Activated naive CD8-positive, alpha-beta T cell treated with anti-CD3 and anti-CD28 coated beads for 36 hours (primary cell): ENCODE measurements at places on chromosomes 12 and 14. TPM values are rescaled to one million over a fixed set of nuclear protein-coding genes. Genes with fewer than 3 reads are reported as not detected.
A peak's percentile ranks its signal among the peaks of the same experiment; 100 is the strongest.

DNA sequence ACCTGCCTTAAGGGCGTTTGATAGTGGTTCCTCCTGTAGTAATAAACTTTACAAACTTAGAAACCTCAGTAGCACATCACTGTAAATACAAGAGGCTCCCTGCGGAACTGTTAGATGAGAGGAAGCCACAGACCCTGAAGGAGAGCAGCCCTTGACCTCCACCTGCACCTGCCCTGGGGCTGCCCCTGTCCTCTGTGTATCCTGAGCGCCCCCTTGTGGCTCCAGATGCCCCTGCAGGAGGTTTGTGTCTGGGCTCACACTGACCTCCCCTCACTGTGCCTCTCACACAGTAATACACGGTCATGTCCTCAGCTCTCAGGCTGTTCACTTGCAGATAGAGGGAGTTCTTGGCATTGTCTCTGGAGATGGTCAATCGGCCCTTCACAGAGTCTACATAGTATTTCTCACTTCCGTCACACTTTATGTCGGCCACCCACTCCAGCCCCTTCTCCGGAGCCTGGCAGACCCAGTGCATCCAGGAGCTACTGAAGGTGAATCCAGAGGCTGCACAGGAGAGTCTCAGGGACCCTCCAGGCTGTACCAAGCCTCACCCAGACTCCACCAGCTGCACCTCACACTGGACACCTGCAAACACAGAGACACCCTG, 1059.8 kb downstream of the TMEM121 start:
- H3K27me3 ChIP-seq, result peaks cover 11% of the 10 kb centered on the region
- no peak overlapping the region for H3K4me3 ChIP-seq
- H3K27ac ChIP-seq, result no peak overlapping the region

GRCh38 chr14:51318813-51319597, 79.0 kb downstream of the TMX1 start:
- peaks cover 7% of the 10 kb centered on the region for H3K4me1 ChIP-seq
- H3K36me3 ChIP-seq, result no peaks in the 10 kb centered on the region
- H3K4me3 ChIP-seq, result no peak overlapping the region
- H3K27ac ChIP-seq, result no peak overlapping the region

DNA sequence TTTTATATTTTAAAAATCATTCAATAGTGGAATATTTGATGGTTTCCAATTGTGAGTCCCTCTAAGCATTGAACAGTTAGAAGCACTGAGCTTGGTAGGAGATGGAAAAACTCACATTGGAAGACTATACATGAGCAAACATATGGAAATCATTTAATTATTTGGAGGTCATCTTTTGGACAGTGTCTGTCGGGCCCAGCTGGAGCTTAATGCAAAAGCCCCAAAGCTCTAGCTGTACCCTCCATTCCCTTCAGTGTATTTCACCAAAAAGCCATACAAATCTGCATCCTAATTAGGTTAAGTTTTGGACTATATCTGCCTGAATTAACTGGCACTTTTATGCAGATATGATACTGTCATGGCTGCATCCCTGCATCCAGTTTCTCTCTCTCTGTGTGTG, 365.7 kb downstream of the FLRT2 start:
- H3K36me3 ChIP-seq, result no peaks in the 10 kb centered on the region
- no peak overlapping the region for H3K27ac ChIP-seq
- DNase-seq, result no peak
- no peak overlapping the region for H3K4me3 ChIP-seq

DNA sequence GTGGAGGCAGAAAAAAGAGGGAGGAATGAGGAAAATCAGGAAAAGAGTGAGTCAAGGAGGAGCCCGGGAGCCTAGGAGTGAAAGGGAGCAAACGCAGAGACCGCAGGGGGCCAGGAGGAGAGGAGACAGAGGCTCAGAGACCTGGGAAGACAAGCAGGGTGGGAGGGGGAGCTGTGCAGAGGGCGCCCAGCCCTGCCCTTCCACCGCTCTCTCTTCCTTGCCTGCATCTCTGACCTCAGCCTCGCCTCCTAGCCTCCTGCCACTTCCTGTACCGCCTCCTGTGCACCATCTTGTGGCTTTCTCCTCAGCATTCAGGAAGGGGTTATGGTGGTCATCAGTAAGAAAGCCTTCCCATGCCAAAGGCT, 1.3 kb downstream of the CLSTN3 start:
- peaks cover 20% of the 10 kb centered on the region for H3K4me1 ChIP-seq
- peak overlapping the region; percentile 89 for H3K4me3 ChIP-seq
- no peaks in the 10 kb centered on the region for H3K27me3 ChIP-seq
- peak overlapping the region; percentile 69 for H3K27ac ChIP-seq
- H3K36me3 ChIP-seq, result peaks cover 8% of the 10 kb centered on the region
- DNase-seq, result peak; percentile 32

- H3K27ac ChIP-seq, result no peak overlapping the region
- no peaks in the 10 kb centered on the region for H3K27me3 ChIP-seq
- H3K4me1 ChIP-seq, result peaks cover 50% of the 10 kb centered on the region
Measured at GRCh38 chr12:92007787-92008186, 137.9 kb downstream of the BTG1 start.

DNA sequence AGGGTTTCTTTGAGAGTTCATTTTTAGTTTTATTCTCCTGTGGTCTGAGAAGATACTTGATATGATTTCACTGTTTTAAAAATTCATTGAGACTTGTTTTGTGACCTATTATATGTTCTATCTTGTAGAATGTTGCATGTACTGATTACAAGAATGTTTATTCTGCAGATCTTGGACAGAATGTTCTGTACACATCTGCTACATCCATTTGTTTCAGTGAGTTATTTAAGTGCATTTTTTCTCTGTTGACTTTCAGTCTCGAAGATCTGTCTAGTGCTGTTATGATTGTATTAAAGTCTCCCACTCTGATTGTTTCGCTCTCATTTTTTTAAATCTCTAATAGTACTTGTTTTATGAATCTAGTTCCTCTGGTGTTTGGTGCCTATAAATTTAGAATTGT, 1319.8 kb downstream of the TMEM121 start:
- no peak overlapping the region for H3K27ac ChIP-seq
- H3K4me3 ChIP-seq, result peak overlapping the region; percentile 87
- DNase-seq, result no peak
- H3K36me3 ChIP-seq, result no peaks in the 10 kb centered on the region
- H3K27me3 ChIP-seq, result no peaks in the 10 kb centered on the region

KRT75 gene
- not detected for total RNA-seq

- H3K27ac ChIP-seq, result no peak overlapping the region
- peaks cover 58% of the 10 kb centered on the region for H3K27me3 ChIP-seq
- H3K36me3 ChIP-seq, result peaks cover 3% of the 10 kb centered on the region
- DNase-seq, result peak; percentile 33
- H3K4me1 ChIP-seq, result peaks cover 5% of the 10 kb centered on the region
Measured at GRCh38 chr14:70254476-70254961, 65.8 kb upstream of the SLC8A3 start.

DNA sequence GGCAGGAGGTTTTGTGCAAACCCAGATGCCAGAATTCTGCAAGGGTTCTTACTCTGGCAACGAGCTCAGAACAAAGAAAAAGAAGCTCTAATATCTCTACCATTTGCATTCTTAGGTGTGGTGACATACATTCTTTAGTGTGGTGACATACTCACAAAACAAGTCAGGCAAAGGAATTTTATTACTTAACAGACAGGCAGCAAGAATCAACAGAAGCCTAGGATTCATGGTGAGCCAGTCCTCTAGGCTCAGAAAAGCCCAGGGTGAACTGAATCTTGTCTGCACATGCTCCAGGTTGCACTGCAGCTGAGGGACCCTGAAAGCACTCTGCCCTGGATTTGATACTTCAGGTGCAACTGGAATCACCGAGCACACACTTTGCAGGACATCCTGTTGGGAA, 122.4 kb upstream of the PTPRQ start:
- no peak for DNase-seq
- H3K27me3 ChIP-seq, result no peaks in the 10 kb centered on the region
- H3K36me3 ChIP-seq, result no peaks in the 10 kb centered on the region
- no peaks in the 10 kb centered on the region for H3K4me1 ChIP-seq
- no peak overlapping the region for H3K27ac ChIP-seq

TRPV4 gene
- not detected for total RNA-seq

KCNC2 gene
- not detected for total RNA-seq

- no peak overlapping the region for H3K4me3 ChIP-seq
- H3K27ac ChIP-seq, result no peak overlapping the region
- no peak for DNase-seq
- H3K36me3 ChIP-seq, result no peaks in the 10 kb centered on the region
- no peaks in the 10 kb centered on the region for H3K27me3 ChIP-seq
Measured at GRCh38 chr14:75223664-75224154, 47.3 kb upstream of the TMED10 start.

GRCh38 chr12:57001448-57001906, 4.9 kb downstream of the ZBTB39 start:
- no peak overlapping the region for H3K4me3 ChIP-seq
- H3K27ac ChIP-seq, result no peak overlapping the region
- H3K27me3 ChIP-seq, result no peaks in the 10 kb centered on the region

GRCh38 chr14:104678901-104679705, 10.3 kb upstream of the INF2 start:
- H3K36me3 ChIP-seq, result no peaks in the 10 kb centered on the region
- H3K4me1 ChIP-seq, result peaks cover 18% of the 10 kb centered on the region
- peak overlapping the region; percentile 86 for H3K27ac ChIP-seq
- no peaks in the 10 kb centered on the region for H3K27me3 ChIP-seq
- DNase-seq, result no peak
- no peak overlapping the region for H3K4me3 ChIP-seq

- DNase-seq, result no peak
- H3K36me3 ChIP-seq, result no peaks in the 10 kb centered on the region
- no peak overlapping the region for H3K4me3 ChIP-seq
- H3K27ac ChIP-seq, result no peak overlapping the region
- no peaks in the 10 kb centered on the region for H3K27me3 ChIP-seq
Measured at GRCh38 chr12:116370886-116371580, 93.5 kb upstream of the MED13L start.

GRCh38 chr14:92198804-92199203, 77.0 kb downstream of the CPSF2 start:
- H3K4me1 ChIP-seq, result peaks cover 2% of the 10 kb centered on the region
- no peaks in the 10 kb centered on the region for H3K36me3 ChIP-seq
- DNase-seq, result no peak
- H3K27me3 ChIP-seq, result peaks cover 3% of the 10 kb centered on the region
- H3K4me3 ChIP-seq, result no peak overlapping the region

PGF gene
- not detected for total RNA-seq

NANOG gene
- total RNA-seq, result not detected

KRT83 gene
- total RNA-seq, result not detected

DNA sequence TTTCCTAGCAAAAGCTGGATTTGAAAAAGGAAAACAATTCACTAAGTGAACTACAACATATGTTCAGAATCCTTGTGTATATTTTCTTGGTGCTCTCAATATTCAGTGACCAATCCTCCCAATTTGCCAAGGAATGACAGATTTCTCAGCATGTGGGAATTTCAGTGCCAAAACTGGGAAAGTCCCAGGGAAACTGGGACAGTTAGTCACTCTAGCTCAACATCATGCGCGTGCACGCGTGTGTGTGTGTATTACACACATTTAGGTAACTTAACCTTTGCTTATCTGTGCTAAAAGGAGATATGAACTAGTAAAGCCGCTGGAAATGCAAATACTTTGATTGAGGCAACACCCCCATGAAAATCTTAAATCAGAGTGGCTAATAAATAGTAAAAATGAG, 26.1 kb upstream of the SLC6A13 start:
- H3K27me3 ChIP-seq, result no peaks in the 10 kb centered on the region
- DNase-seq, result no peak
- H3K4me3 ChIP-seq, result no peak overlapping the region
- no peak overlapping the region for H3K27ac ChIP-seq

DNA sequence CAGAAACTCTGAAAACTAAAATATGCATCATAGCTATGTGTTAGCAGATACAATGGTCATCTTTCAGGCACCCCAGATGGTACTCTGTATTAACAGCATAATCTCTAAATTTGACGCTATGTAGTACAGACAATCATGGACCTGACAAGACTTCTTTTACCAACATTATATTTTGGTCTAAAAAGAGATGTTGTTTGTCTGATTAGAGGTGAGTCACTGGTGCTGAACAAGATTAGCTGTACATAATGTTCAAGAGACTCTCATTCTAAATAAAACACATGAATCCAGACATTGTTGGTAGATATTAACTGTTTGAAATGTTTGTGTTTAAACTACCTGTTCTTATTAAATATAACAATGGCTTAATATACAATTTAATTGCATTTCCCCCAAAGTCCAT, 146.4 kb upstream of the LMNTD1 start:
- H3K27me3 ChIP-seq, result no peaks in the 10 kb centered on the region
- no peaks in the 10 kb centered on the region for H3K36me3 ChIP-seq
- no peaks in the 10 kb centered on the region for H3K4me1 ChIP-seq
- H3K4me3 ChIP-seq, result no peak overlapping the region
- no peak for DNase-seq

GRCh38 chr12:22459838-22460490, 84.4 kb downstream of the C2CD5 start:
- no peak overlapping the region for H3K27ac ChIP-seq
- peaks cover 8% of the 10 kb centered on the region for H3K36me3 ChIP-seq
- H3K4me3 ChIP-seq, result no peak overlapping the region
- H3K4me1 ChIP-seq, result no peaks in the 10 kb centered on the region

DNA sequence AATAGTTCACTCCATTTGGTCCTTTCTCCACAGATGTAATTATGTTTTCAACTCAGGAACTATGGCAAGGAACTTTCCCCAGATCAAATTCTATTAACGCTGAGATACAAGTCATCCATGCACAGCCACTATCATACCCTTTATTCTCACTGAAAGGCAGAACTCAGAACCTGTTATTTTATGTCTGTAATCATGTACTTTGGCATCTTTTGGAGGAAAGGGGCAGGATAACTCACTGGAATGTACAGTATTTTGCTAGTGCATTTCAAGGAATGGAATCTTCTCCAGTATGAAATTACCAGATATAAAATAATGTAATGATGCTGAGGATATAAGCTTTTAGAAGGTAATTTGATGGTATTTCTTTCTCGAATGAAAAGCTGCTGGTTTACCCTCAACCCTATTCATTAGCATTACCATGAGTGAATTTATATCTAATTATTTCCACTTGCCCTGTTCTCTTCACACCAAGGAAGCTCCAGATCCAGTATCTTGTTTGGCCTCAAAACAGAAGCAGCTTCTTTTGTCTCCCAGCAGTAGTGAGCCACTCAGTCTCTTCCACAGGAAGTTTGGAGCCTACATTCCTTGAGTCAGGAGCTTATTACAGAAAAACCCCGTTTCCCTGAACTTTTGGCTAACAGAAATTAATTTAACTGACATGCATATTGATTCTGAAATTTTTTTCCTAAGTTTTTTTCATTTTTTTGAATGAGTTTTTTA, 10.0 kb upstream of the AMHR2 start:
- H3K4me3 ChIP-seq, result no peak overlapping the region
- no peaks in the 10 kb centered on the region for H3K27me3 ChIP-seq
- DNase-seq, result no peak
- H3K4me1 ChIP-seq, result peaks cover 59% of the 10 kb centered on the region
